ENCODE measurements at places on chromosomes 3 and 15. TPM values are rescaled to one million over a fixed set of nuclear protein-coding genes. Genes with fewer than 3 reads are reported as not detected.

Gene IMPG2
- 0.72 TPM for total RNA-seq

Gene NANOGP8
- total RNA-seq = not detected

Gene MUC4
- 1.7 TPM for total RNA-seq

Gene PLCB2
- 1.7 TPM for total RNA-seq

Gene GPR87
- 7.0 TPM for total RNA-seq

Gene KNL1
- 10.0 TPM for total RNA-seq

Gene CACNA2D3
- total RNA-seq = 2.5 TPM

Gene FEZF2
- total RNA-seq = not detected

Gene ACKR4
- total RNA-seq = 1.8 TPM

Gene PCOLCE2
- total RNA-seq = 10.8 TPM

Gene PAQR5
- total RNA-seq = 2.1 TPM

Gene TMEM266
- 1.9 TPM for total RNA-seq

Gene ENTPD3
- 2.2 TPM for total RNA-seq

Gene AADAC
- 88.5 TPM for total RNA-seq

Gene DUOXA2
- total RNA-seq = 24.6 TPM

Gene RAB5A
- total RNA-seq = 72.2 TPM

Gene PSTPIP1
- not detected for total RNA-seq

Gene PRSS50
- 1.1 TPM for total RNA-seq

Gene PRR20G
- total RNA-seq = not detected

Gene NLGN1
- total RNA-seq = 8.5 TPM

Gene SCN11A
- 3.7 TPM for total RNA-seq

Gene LRRN1
- 37.5 TPM for total RNA-seq

Gene TCAIM
- 37.4 TPM for total RNA-seq

Gene APEH
- 125 TPM for total RNA-seq

Gene SLITRK3
- total RNA-seq = 3.9 TPM

Gene MTFMT
- 15.4 TPM for total RNA-seq

Gene CCR9
- 0.20 TPM for total RNA-seq

Gene COL6A5
- 0.08 TPM for total RNA-seq

Gene SLC6A20
- total RNA-seq = 9.6 TPM

Gene PLA2G4D
- total RNA-seq = 0.04 TPM

Gene ATP8B4
- 9.5 TPM for total RNA-seq

Gene CACNA1D
- total RNA-seq = 30.1 TPM

Gene CAMP
- total RNA-seq = not detected

Gene EEF1AKMT4
- total RNA-seq = 8.4 TPM

Gene C3orf49
- not detected for total RNA-seq

Gene B3GALNT1
- total RNA-seq = 19.1 TPM

Gene CDHR4
- total RNA-seq = not detected

Gene ZKSCAN7
- total RNA-seq = 9.9 TPM

Gene SERINC4
- 0.24 TPM for total RNA-seq

Gene GHSR
- total RNA-seq = not detected

Gene CCR4
- total RNA-seq = not detected

Gene GP9
- total RNA-seq = not detected

All from hepatocyte (in vitro differentiated cells).